ENCODE measurements at places on chromosomes 3 and 15.

DNA sequence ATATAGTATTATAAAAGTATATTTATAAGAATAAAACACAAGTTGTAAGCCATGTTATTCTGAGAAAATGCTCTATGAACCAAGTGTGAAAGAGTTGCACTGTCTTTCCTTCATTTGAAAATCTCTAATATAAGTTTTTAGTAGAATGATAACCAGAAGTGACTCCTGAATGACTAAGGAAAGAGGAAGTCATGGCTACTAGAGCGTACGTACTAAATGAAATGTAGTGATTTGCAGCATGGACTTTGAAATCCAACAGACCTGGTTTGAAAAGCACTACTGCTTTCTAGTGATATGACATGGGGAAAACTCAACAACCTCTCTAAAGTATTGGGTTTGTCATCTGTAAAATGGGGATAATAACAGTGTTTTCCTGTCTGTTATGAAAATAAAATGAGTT lies 10.3 kb upstream of the DNAJC13 start:
- no peak for DNase-seq

- DNase-seq: no peak
Observed at GRCh38 chr15:39582286-39582976, 1.6 kb downstream of the THBS1 start.

GRCh38 chr3:58839187-58839586 lies 172.6 kb upstream of the FAM3D start:
- DNase-seq: no peak

- DNase-seq: no peak
Observed at GRCh38 chr3:157499342-157499963, 3.8 kb downstream of the VEPH1 start.

- DNase-seq: no peak
Observed at GRCh38 chr3:83523470-83524073, 1435.2 kb upstream of the CADM2 start.

DNA sequence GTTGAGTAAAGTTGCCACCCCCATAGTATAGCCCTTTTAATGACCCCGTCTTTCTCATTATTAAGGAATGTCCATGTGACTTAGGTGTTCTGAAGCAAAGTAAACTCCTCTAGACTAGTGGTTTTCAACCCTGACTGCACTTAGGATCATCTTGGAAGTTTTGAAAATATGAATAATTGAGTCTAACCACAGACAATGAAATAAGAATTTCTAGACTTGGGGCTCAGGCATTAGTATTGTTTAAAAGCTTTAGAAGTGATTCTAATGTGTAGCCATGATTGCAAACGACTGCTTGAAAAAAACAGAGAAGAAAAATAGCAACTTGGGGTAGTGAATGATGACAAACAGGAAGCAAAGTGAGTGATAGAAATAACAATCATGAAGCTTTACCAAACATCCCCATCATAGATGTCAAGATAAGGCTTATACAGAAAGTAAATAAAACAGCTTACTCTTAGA lies 35.0 kb downstream of the ALCAM start:
- DNase-seq: no peak

All from stimulated activated CD4-positive, alpha-beta T cell treated with anti-CD3 and anti-CD28 coated beads, Interleukin-2, amount 100 ng/mL, for 24 hours (primary cell).